ENCODE measurements at places on chromosomes 4 and X.

DNA sequence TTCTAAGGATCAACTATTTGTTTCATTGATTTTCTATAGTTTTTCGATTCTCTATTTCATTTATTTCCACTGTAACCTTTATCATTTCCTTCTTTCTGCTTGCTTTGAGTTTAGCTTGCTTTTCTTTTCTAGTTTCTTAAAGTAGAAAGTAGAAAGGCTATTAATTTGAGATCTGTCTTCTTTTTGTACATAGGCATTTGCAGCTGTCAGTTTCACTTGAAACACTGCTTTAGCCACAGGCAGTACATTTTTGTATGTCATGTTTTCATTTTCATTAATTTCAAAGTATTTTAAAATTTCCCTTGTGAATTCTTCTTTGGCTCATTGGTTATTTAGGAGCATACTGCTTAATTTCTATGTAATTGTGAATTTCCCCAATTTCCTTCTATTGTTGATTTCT lies 152.2 kb downstream of the SH3KBP1 start:
- DNase-seq: no peak

DNA sequence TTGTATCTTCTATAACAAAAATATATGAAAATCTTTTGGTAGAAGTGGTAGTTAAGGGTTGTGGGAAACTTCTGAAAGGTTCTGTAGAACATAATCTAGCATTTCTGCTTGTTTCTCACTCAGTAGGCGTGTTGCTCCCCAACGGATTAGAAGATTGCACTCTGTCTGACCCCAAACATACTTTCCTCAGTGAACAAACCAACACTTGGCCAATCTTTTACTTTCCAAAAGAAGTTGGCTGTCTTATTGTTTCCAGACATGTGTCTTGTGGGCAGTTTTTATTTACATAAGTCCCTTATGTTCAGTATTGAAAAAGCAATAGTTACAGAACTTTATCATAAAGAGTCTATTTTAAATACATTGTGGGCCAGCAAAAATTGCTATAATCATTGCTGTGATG lies 312.8 kb upstream of the EPHA5 start:
- DNase-seq: no peak

GRCh38 chr4:4461850-4462249 lies 74.9 kb downstream of the NSG1 start:
- DNase-seq: peak; percentile 11

GRCh38 chr4:3498901-3499510 lies 33.2 kb downstream of the LRPAP1 start:
- DNase-seq: no peak

DNA sequence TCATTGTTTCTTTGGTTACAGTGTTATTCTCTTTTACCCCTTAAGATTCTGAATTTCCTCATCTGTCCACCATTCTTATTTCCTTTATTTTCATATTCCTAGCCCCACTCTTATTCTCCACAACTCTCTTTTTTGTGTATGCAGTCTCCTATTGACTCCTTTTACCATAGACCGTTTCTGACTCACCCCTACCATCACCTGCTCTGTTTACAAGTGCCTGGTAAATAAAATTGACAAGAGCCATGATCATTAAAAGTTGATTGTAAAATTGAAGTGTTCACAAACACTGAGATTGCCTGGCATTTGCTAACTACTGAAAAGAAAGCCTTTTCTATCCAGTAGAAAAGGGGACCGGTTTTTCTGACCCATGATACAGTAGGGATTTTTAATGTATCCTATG lies 54.4 kb downstream of the MRPL1 start:
- no peak for DNase-seq

DNA sequence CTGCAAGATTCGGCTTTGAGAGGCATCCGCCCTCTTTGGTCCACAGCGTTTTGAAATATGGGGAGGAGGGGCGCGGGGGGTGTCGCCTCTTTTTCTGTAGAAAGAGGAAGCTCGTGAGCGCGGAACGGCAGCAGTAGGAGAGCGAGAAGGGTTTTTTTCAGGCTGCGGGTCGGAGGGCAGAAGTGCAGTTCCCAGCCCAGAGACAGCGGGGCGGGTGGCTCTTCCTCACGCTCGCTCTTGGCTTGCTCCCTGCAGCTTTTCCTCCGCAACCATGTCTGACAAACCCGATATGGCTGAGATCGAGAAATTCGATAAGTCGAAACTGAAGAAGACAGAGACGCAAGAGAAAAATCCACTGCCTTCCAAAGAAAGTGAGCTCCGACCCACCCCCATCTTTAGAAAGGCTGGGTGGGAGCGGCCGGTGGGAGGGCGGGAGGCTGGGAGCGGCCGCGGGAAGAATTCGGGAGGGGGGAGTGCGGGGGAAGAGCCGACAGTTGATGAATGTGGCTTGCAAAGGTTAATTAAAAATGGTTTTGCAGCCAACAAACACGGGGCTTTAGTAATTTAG lies 1.2 kb downstream of the TMSB4X start:
- no peak for DNase-seq

GRCh38 chrX:79182616-79183015 lies 38.1 kb downstream of the GPR174 start:
- no peak for DNase-seq

DNA sequence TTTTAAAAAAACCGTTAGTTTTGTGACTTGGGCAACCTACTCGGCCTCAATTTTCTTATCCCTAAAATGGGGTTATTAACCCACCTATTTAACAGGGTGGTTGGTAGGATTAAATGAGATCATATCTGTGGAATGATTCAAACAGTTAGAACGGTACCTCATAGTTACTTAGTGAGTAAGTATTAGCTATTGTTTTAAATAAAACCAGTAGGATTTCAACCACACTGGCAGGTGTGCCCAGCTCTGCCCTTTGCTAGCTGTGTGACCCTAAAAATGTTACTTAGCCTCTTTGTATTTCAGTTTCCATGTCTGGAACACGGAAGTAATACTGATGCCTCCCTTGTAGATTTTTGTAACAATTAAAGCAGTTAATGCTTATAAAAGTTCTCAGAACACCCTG lies 225.8 kb upstream of the SPRY1 start:
- no peak for DNase-seq

- no peak for DNase-seq
Observed at GRCh38 chrX:9231491-9231890, 197.6 kb upstream of the FAM9B start.

DNA sequence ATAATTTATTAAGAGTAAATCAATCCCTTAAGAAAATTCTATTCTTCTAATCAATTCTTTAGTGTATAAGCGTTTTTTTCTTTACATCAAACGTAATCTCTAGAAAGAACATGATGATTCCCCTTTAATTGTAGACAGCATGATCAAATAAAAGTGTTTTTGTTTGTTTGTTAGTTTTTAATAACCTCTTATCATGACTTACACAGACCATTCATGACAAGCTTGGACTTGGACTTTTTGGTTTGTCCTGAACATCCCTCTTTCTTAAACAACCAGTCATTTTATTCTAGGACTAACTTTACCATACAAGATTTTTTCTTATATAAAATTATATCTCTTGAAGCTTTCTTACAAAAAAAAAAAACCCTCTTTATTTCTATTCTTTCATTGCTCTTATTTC lies 344.6 kb upstream of the SPOCK3 start:
- DNase-seq: no peak

DNA sequence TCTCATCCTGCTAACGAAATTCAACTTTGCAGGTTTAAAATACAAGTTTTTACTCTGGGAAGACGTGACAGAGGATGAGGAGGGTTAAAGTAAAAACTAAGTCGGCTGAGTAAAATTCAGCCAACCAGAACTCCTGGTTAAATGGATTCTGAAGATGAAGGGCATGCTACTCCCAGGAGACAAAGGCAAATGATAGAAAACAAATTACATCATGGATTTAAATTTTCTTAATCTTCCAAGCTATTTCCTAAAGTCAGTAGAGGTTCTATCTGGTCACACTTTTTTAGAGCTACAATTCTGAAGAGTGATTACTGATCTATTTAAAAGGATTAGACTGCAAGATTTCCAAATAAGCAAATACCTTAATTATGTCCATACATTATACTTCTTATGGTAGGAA lies 47.9 kb downstream of the ZNF827 start:
- no peak for DNase-seq

- no peak for DNase-seq
Observed at GRCh38 chrX:99857455-99857854, 552.6 kb downstream of the PCDH19 start.

- no peak for DNase-seq
Observed at GRCh38 chr4:114208574-114209151, 229.2 kb upstream of the ARSJ start.

DNA sequence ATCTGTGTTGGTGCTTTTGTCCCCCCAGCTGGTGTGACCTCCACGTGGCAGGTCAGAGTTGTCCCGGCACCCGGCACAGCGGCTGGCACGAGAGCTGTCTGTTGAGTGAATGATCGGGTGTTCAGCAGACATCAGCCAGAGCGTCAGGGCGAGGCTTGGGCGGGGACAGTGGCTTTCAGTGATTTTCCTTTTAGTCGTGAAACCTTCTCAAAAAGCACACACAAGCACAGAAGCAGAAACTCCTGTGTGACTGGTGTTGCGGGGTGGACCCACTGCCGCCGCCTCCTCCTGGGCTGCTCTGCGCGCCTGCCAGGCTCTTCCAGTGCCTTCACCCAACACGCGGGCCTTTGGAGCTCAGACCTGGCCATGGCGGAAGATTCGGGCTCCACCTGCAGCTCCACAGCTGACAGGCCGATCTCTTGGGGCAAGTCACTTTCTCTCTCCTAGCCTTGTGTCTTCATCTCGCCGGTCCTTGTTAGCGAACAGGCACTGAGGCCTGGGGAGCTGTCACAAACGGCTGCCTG lies 51.4 kb upstream of the HGFAC start:
- no peak for DNase-seq

GRCh38 chr4:108355186-108355901 lies 186.6 kb upstream of the LEF1 start:
- DNase-seq: no peak

DNA sequence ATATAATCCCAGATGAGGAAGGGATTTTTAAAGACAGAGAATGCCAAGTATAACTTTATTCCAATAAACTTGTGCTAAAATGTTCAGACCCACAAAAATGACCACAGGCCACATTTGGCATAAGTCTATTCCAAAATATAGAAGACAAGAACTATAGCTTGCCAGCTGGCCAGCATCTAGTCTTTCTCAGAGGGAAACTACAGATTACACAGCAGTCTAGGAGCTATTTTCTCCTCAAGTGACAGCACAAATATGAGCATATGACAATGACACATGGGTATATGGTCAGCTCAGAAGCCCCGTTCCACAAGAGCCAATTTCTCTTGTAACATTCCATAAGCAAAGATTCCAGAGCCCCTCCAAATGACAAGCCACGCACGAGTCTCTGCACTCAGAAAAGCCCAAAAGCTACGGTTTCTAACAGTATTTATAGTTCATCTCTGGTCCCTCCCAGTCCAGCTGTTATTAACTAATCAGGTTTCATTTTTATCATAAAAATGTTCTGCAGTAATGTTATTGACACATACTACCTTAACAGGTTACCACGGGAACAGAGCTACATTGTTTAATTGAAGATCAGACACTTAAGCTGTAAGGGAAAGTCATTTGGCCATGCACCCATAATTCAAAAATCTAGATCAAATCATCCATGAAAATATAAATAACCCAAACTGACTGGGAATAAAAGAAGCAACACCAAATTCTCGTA lies 70.3 kb downstream of the RAB28 start:
- DNase-seq: no peak

All from stimulated activated CD8-positive, alpha-beta memory T cell treated with anti-CD3 and anti-CD28 coated beads, Interleukin-4, amount 100 ng/mL, for 24 hours (primary cell).